GM23338 (cell line): ENCODE measurements at places on chromosomes 6 and 20.

GRCh38 chr6:31267651-31268368, 4.1 kb downstream of the HLA-C start:
- DNase-seq = no peak

DNA sequence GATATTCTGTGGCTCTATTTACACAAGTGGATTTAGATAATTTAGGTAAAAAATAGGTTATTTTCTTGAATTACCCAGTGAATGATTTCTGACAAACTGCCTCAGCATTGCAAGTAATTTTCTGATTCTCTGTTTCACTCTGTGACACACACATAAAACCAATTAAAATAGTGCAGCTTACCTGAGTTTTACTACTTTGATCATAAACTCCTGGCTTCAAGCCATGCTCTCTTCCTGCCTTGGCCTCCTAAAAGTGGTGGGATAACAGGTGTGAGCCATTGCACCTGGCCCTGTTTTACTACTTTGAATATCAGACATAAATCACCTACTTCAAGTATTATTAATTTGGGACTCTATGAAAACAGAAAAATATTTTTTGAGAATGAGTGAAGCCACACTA, 462.9 kb downstream of the ADGRB3 start:
- DNase-seq = no peak

GRCh38 chr6:455835-456234, 64.3 kb downstream of the IRF4 start:
- no peak for DNase-seq

DNA sequence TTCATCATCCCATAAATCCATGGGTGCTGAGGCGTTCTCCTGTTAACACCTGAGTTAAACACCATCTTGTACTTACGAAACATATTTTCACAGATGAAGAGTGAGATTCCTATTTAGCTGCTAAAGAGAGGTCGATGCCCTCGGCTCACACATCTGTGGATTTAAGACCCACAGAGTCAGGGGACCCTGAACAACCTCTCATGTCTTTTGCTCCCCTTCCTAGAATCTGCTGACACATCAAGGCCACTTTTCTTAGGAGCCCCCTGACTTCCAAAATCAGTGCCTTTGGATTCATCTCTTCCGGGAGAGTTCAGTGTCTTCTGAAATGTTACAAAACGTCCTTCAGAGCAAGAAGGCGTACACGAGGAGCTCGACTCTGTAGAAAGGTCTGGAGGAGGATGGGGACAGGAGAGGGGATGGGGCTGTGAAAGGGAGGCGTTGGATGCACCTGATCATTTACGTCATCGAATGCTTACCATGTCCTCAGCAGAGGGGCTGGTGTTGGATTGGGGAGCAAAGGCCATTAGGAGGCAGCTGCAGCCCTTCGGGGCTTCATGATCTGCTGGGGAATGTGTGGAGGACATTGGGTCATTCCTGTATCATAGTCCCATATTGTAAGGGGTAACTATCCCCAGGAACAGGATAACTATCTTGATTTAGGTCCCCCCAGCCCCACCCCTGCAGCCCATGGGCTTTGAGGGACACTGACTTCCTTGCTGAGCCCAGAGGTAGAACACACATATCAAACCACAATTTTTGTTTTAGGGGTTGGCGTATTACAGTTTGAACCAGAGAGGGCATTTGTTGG, 22.9 kb downstream of the BANF2 start:
- no peak for DNase-seq

- no peak for DNase-seq
Measured at GRCh38 chr20:10877342-10877741, 203.5 kb upstream of the JAG1 start.

- DNase-seq = no peak
Measured at GRCh38 chr6:158021376-158021775, 39.7 kb downstream of the SYNJ2 start.
